ENCODE measurements at places on chromosomes 3 and 15.

DNA sequence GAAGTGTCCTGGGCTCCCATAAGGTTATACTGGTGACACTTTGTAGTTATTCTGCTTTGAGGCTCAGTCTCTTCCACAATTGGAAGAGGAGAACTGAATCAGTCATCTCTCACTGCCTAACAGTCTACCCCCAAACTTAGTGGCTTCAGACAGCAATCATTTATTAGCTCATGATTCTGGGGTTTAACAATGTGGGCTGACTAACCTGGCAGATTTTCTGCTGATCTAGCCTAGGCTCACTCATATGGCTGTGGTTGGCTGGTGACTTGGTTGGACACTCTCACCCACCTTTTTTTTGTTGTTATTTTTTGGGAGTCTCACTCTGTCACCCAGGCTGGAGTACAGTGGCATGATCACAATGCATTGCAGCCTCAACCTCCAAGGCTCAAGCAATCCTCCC lies 7.1 kb downstream of the GPD1L start:
- no peak for DNase-seq

DNA sequence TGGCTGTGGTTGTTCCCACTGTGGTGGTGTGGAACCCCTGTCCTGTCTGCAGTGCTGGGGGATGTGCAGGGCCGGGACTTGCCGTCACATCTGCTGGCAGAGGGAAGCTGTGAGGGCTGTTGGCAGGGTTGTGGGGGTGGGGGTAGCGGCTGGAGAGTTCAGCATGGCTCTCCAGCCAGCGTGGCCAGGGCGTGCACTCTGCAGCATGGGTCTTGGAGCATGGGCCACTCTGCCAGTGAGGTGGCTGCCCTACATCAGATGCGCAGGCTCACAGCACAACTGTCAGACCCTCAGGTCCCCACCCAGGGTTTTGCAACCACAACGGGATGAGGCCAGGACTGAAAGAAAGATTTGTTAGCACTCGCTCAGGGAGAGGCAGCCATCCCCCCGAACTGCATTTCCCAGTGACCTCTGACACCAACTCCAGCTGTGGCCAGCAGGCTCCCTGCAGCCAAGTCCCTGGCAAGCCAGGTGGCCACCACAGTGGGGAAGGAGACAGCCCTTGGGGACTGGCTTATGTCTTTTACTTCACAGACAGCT lies 237.7 kb upstream of the LYSMD4 start:
- DNase-seq: no peak

DNA sequence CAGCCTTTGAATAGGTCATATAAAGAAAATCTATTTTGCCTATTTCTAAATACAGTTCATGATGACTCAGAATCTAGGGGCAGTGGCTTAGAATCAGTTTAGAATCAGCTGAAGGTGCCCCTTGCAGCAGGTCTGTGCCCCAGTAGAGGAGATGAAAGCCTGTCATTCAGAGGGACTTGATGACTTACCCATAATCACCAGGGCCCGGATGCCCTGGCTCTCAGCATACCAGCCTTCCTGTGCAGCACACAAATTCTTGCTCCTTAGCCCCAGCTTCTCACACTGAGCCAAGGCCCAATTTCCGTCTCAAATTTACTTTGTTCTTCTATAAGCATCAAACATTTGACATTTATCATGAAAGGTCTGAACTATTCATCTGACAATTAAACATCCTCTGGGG lies 83.2 kb upstream of the EOMES start:
- no peak for DNase-seq

- no peak for DNase-seq
These were observed 12.2 kb downstream of the TUBGCP4 start for GRCh38 chr15:43383070-43383469.

DNA sequence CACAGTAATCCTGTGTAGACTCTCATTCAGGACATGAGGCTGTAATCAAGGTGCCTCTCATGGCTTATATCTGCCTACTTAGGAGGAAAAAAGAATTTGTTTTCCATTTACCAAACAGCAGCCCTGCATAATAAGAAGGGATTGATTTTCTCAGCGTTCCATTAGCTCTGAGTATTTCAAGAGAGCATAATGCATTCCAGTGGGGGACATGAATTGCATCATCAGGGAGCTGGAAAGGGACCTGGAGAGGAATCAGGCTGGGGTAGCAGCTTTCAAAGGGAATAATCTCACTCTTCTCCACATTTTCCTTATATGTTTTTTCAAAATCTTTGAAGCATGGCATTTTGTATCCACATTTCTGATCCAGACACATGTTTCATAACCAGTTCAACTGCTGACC lies 150.6 kb upstream of the ANKRD28 start:
- no peak for DNase-seq

Data from stomach (tissue), 19 donors.